ENCODE measurements at places on chromosomes 12 and 14. TPM values are rescaled to one million over a fixed set of nuclear protein-coding genes. Genes with fewer than 3 reads are reported as not detected.

DNA sequence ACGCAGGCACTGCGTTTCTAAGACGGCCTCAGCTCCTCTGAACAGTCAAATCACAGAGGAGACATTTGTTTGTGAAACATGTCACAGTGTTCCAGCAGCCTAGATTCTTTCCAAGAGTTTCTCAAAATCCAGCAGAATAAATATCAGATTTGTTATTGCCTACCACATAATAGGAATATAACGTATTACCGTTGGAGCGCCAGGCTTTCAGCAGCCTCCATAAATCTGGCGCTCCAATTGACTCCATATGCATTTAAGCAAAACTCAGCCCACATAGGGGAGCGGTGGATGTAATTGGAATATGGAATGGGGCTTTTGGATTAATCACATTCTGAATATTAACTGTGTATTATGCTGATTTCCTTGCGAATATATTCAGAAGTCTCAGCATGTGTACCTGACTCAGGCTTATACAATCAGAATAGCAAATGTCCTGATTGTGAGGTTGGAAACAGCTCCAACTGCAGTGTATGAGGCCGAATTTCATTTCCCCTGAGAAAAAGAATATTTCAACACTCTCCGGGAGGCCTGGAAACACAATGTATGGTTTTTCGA, 174.0 kb downstream of the ASCL4 start:
- no peak for DNase-seq

DNA sequence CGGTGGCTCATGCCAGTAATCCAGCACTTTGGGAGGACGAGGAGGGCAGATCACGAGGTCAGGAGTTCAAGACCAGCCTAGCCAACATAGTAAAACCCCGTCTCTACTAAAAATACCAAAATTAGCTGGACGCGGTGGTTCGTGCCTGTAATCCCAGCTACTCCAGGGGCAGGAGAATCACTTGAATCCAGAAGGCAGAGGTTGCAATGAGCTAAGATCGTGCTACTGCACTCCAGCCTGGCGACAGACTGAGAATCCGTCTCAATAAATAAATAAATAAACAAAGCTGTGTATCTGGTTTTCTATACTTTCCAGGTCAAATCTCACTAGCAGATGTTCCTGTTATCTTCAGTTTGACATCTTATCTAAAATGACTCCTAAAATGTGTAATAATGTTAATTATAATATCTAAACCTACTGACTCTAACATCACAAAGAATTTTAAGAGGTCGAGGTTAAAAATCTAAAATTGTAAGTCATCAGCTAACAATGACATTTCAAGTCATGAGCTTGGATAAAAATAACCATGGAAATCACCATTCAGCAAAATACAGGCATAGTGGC, 2.4 kb upstream of the SRP54 start:
- DNase-seq: no peak

OR11H7 gene
- polyA plus RNA-seq: 0.47 TPM

- no peak for DNase-seq
These were observed 161.8 kb downstream of the TTC8 start for GRCh38 chr14:88986146-88986841.

DNA sequence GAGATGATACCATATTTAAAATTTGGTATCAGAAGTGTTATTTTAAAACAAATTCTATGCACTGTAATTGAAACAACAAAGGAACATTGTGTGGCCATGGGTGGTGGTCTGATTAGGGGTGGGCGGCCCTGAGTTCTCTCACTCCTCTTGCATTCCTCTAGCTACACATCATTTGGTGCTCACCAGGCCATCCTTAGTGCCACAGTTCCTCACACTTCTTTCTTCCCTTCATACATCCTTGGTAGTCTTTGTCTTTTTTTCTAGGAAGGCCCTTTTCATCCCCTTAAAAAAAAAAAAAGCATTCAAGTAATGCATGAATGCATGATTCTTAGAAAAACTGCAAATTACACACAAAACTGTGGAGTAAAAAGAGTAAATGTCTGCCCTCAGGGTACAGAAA, 2.4 kb upstream of the MANSC4 start:
- DNase-seq: no peak

LRRC10 gene
- not detected for polyA plus RNA-seq

GRCh38 chr12:45234139-45234865, 18.4 kb downstream of the ANO6 start:
- DNase-seq: peak; percentile 63

SLC17A8 gene
- polyA plus RNA-seq: 1.1 TPM

GRCh38 chr14:100659345-100660001, 67.2 kb upstream of the DLK1 start:
- DNase-seq: no peak

GRCh38 chr12:126243814-126244440, 1178.7 kb downstream of the AACS start:
- DNase-seq: no peak

DNA sequence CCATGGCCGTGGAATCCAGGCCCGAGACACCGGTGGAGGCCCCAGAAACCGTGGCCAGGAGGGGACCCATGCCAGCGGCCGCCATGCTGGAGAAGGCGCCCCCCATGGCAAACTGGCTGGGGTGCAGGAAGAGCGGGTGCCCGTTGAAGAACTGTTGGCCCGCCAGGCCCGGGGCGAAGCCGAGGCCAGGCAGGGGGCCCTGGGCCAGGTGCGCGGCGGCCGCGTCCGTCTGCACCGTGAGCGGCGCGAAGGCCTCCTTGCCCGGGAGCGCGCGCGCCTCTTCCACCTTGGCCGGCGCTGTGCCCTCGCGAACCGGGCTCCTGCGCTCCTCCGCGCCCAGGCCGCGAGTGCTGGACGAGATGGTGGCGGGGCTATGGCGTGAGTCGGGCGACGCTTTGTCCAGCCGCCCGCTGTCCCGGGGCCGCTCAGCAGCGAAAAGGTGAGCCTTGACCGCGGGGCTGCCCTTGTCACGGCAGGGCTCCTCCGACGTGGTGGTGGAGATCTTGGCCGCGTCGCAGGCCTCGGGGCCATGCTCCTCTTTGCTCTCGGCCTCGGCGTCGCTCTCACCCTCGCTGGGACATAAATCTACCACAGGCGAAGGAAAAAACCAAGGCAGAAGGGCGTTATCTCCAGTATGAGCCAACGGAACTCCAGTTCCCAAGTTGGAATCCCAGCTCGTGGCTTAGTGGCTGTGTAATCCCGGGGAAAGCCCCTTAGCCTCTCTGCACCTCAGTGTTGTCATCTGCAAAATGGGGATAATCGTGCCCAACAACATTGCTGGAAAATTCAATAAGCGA, 9.5 kb downstream of the TBX3 start:
- no peak for DNase-seq

LRRIQ1 gene
- polyA plus RNA-seq: 37.5 TPM

ACSS3 gene
- polyA plus RNA-seq: 15.5 TPM

DNA sequence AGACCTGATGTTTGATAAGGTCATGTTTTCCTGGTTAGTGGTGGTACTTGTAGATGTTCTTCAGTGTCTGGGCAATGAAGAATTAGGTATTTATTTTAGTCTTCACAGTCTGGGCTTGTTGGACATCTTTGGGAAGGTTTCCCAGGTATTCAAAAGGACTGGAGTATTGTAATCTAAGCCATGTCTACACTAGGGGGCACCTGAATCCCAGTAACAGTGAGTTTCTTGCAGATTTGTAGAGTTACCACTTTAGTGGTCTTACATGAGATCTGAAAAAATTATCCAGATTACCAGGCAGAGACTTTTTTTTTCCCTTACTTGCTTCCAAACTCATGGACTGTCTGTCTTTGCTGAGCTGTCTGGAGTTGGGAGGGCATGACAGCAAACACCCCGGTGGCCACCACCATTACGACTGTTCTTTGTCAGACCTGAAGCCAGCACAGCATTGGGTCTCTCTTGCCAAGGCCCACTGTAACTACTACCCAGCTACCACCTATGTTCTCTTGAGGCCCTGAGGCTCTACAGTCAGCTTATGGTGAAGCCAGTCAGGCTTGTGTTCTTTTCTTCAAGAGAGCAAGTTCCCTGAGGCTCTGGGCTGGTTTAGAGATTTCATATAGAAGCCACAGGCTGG, 820.7 kb upstream of the FBXO33 start:
- DNase-seq: no peak

DCAF5 gene
- 54.2 TPM for polyA plus RNA-seq

DNA sequence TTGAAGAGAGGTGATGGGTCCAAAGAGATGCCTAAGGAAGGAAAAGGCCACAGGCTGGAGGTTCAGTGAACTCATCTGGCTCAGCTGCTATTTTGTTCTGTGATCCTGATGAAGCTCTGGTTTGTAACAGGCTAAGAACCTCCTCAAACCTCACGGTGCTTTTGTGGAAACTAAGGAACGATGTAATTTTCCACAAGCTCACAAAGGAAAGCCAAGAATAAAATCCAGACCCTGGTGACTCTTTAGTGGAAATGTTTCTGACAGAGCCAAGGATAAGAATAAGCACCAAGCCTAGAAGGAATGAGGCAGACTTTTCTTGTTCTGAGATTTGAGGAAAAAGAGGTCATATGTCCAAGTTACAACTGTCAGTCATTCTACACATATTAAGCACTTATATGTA, 93.6 kb downstream of the SLC24A4 start:
- DNase-seq: no peak

GRCh38 chr14:21498540-21499526, 12.3 kb downstream of the METTL3 start:
- DNase-seq: peak; percentile 49

RABGGTA gene
- 25.5 TPM for polyA plus RNA-seq

DNA sequence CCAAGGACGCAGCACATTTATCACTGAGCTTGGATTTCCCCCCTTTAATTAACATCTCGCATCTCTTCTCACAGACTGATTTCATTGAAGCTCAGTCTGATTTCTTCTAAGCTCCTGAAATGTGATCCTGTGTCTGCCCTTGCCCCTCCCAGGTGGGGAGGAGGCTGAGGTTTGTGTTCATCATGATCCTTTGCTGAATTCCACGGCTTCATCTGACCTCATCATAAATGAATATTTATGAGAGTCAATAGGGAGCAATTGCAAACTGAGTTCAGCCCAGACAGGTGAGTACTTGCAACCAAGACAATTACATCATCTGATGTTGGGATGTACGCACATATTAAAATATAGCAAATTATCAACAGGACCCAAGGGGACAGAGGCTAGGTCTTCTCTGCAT, 72.4 kb downstream of the MAP1LC3B2 start:
- DNase-seq: peak; percentile 29

DNA sequence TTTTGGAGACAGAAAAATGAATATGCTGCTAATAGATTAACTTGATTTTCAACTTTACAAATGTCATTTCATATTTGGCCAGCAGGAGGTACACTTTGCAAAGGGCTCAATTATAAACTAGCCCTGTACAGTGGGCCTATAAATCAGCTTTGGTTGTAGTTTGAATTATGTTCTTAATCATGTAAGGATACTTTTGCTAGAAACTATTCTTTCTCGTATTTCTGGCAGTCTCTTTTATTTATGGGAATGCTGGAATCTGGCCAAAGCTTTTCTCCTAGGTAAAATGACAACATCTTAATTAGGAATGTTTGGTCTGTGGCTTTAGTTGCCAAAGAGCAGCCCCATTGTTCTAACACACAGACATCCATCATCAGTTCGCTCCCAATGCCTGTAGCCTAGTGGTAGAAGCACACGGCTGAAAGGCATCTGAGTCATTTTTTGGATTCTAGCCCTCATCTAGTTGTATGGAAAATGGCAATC, 1322.3 kb upstream of the SEL1L start:
- peak; percentile 50 for DNase-seq

DNA sequence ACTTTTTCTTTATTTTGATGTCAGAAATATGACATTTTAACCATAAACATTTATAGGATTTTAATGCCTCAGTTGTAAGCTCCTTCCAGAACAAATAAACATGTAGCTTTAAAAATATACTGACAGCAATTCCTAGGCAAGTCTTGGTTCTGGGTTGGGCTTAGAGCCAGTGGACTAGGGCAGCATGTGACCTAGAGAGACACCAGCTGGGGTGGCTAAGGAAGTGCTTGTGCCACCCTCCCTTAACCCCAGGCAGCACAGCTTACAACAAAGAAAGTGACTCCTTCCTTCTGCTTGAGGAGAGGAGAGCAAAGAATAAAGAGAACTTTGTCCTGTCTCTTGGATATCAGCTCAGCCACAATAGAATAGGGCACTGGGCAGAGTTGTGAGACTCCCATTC, 61.6 kb upstream of the KTN1 start:
- no peak for DNase-seq

GRCh38 chr12:109010259-109010658, 10.6 kb downstream of the SVOP start:
- no peak for DNase-seq

- peak; percentile 11 for DNase-seq
These were observed 43.6 kb downstream of the ZCRB1 start for GRCh38 chr12:42282294-42282693.

GRCh38 chr14:28398506-28398905, 368.1 kb upstream of the FOXG1 start:
- no peak for DNase-seq

RAP1B gene
- polyA plus RNA-seq: 155 TPM

DNA sequence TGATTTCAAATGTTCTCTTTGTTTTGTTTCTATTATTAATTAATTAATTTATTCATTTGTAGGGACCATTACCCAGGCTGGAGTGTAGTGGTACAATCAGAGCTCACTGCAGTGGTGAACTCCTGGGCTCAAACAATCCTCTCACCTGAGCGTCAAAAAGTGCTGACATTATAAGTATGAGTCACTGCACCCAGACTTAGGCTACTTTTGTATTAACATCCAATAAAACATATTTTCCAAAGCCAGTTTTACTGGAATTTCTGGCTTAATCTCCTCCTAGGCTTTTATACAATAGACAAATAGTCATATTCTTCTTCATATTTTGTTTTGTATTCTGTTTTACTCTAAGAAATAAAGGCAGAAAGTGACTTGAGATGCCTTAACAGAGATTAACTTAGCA, 749.6 kb downstream of the SLC16A7 start:
- no peak for DNase-seq

DNA sequence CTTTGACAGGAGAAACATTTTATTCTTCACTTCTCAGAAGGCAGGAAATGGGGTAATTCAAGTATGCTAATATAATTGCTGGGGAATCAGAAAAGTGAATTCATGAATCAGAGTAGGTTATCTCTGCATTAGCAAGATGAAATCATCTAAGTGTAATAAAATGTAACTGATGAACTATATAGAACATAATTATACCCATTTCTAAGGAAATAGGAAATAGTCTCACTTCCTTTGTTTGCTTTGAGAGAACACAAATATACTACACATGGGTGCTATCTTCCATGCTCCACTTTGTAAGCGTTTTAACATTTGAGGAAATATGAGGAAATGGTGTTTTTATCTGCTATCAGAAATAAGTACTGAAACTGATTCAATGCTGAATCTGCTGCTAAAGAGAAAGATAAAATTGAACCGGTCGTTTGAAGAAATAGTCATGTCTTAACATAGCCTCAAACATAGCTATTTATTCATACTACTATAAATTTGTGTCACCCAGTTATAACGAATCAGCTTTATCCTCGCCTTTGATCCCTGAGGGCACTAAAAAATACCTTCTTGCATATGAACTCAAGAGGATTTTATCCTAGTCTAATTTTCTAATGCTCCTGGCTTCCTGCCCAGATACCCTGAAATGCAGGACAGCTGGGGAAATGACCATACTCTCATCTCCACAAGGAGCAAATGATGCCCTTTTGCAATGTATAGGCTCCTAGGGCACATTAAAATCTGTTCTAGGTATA, 696.0 kb downstream of the C12orf50 start:
- no peak for DNase-seq

- no peak for DNase-seq
These were observed 163.7 kb downstream of the BMP4 start for GRCh38 chr14:53792909-53793308.

- DNase-seq: no peak
These were observed 42.2 kb upstream of the ATP23 start for GRCh38 chr12:57899010-57899662.
